ENCODE measurements at places on chromosomes 4 and X.

DNA sequence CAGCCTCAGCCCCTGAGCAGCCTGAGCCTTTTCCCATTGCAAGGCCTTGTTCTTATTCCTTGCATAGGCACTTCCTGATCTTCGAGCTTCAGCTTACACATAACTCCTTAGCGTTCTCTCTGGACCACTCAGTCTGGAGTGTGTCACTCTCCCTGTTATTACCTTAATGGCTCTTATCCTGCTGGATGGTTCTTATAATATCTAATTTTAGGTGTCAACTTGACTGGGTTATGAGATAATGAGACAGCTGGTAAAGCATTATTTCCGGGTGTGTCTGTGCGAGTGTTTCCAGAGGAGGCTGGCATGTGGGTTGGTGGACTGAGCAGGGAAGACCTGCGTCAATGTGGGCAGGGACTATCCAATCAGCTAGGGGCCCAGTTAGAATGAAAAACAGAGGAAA is 75.7 kb downstream of the HAUS3 start:
- DNase-seq = no peak

- no peak for DNase-seq
These were observed 16.6 kb upstream of the H2AZ1 start for GRCh38 chr4:99966692-99967091.

DNA sequence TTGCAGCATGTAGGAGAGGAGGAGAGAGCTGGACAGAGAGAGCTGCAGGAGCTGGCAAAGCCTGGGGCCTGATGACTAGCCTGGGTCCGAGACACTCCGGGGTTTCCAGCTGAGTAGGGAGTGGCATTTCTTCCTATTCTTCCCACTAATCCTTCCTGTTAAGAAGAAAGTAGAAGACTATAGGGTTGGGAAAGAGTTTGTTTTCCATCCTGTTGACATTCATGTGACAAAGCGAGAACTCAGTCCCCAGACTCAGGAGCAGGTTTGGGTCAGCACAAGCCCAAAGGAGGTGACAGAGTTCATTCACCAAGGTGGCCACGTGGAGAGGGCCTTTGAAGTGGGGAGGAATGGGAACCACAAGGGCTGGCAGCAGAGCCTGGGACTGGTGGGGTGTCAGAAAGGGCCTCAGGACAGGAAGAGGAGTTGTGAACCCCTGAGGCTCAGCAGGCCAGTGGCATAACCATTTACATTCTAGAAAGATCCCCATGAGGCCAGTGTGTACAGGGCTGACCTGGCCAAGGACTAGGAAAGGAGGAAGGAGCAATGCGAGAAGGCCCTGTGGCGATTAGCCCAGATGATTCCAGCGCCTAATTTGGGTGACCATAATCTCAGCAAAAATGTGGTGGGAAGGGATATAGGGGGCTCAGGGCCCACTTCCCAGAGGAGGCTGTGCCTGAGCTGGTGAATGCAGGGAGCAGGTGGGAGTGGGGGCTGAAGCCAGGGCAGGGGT is 3.3 kb upstream of the HAUS3 start:
- no peak for DNase-seq

DNA sequence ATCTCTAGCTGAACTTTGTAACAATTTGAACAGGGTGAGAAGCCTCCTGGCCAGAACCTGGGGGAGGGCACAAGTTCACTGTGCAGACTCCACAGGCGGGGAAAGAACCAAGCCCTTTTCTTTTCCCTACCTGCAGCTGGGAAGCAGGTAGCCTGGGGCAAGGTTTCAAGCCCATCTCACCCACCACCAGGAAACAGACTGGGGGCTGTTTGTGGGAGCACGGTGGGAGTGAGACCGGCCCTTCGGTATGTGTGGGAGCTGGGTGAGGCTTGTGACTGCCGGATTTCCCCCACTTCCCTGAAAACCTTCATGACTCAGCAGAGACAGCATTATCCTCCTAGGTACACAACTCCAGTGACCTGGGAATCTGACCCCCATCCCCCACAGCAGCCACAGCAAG is 211.7 kb downstream of the ZNF674 start:
- no peak for DNase-seq

- DNase-seq = no peak
These were observed 24.8 kb downstream of the SLC2A9 start for GRCh38 chr4:9996319-9997110.

- DNase-seq = no peak
These were observed 61.5 kb upstream of the AMOT start for GRCh38 chrX:112901869-112902725.

DNA sequence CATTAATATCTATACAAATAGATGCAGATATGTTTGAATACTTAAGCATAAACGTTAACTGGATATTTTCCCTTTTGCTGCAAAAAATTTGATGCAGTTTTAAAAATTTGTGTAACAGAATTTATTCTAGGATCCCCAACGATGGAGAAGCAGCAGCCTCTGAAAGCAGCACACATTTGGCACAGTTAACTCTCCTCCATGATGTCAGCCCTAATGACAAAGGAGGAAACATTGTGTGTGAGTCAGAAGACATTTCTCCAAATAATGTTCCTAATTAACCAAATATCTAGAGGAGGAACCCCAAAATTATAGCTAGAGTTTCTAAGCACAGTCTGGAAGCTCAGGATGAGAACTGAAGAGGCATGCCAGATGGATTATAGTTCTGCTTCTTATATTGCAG is 281.9 kb upstream of the MAD2L1 start:
- no peak for DNase-seq

GRCh38 chr4:53113431-53114225 is 251.5 kb downstream of the RASL11B start:
- no peak for DNase-seq

DNA sequence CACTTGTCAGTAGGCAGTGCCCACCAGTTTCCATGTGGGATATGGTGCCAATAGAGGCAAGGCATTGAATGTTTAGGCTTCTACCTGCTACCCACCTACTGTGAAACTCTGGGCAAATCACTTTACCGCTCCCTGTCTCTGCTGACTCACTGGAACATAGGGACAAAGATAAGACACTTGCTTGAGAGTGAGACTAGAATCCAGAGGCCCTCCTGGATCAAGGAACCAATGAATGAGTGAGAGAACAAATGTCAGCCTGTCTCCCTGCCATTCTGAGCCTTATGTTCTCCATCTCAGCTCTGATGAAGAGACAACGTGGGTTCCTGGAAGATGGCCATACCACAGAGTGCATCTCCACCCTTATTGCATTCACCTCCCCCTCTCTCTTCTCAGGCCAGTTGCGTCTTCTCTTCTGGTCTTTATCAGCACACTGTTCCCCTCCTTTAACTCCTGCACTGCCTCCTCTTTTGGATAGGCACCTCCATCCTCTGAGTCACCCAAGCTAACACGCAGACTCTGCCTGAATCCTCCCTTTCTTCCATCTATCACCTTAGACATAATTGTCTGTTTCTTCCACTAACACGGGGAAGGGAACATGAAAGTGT is 15.4 kb upstream of the PRRG3 start:
- DNase-seq = no peak

DNA sequence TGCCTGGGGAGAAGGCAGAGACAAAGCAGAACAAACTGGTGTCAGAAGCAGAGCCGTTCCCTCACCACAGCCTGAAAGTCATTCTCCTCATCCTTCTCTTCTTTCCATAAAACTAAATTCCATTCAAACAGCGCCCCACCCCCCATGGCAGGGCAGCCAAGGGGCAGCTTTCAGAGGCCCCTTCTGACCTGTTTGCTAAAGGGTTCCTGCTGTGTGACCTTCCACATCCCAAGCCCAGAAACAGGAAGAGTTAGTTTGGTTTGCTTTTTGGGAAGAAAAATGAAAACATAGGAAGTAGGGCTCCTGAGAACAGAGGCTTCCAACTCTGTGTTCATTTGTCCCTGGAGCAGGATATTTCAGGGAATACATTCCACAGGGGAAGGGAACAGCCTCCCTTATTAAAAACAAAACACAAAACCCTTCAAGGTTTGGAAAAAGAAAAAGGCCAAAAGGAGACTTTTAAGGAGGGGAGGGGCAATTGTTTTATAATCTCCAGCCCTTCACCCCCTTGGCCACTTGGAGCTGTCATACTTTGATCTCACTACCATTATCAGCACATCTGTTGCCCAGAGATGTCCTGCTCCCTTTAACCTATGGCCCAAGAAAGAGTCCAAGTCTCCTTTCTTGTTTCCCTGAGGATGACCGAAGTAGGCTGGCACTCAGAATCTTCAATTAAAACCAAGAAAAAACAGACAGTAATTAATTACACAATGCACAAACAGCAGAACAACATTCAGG is 25.3 kb downstream of the STARD8 start:
- no peak for DNase-seq

GRCh38 chrX:53280331-53281320 is 758 bp downstream of the IQSEC2 start:
- no peak for DNase-seq

DNA sequence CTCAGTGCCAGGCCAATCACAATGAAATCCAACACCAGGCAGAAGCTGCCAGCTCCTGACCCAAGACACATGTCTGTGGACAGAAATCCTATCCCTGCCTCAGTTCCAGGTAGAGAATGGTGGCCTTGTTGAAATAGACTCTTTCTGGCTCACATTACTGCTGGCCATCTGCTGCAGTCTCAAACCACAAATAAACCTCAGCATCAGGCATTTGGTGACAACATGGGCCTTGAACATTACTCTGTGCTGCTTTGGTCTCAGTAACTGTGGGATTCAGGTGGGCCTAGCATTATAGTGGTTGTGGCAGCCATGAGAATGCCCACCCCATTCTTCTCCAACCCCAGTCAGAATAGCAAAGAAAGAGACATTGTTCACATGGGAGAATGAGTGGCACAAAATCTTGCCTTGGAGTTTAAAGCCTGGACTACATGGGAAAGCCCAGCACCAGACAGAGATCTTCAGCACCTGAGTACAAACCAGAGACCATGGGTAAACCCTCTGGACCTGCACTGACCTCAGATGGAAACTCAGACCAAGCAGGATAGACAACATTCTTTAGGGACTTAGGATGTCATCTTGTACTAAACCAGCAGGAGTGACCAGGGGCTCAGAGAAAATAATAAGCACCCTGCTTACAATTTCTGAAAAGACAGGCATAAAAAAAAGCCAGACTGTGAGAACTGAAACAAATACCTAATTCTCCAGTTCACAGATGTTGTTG is 50.4 kb upstream of the TRAM1L1 start:
- DNase-seq = no peak

DNA sequence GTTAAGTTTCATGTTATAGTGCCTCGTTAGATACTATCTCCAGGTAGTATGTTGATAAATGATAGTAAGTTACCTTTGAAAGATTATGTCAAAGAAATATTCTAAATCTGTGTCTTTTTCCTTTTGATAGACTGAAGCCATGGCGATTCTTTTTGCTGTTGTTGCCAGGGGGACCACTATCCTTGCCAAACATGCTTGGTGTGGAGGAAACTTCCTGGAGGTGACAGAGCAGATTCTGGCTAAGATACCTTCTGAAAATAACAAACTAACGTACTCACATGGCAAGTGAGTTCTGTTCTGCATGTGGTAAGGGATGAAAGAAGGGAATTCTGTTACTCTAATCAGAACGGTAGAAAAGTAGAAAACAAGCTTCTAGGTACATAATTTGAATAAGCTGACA is 8.2 kb downstream of the VAMP7 start:
- no peak for DNase-seq

DNA sequence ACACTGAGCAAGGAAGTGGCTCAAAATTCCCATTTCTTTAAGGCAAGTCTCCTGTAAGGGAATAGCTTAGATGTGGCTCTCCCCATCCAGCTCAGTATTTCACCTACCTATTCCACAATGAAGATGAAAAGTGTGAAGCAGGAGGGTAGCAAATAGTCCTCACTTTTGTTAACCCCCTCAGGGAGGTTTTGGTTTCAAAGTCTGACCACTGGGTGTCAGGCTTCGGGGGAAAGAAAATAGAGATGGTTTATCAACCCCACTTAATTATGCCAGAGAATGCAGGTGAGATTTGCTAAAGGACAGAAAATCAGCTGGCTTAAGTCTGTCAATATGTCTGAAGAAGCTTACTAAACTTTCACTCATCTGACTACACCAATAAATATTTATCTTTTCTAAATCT is 69.5 kb downstream of the DHX15 start:
- no peak for DNase-seq

- DNase-seq = no peak
These were observed 29.6 kb downstream of the RAB40AL start for GRCh38 chrX:102966701-102967100.

- no peak for DNase-seq
These were observed 117.4 kb upstream of the AFF2 start for GRCh38 chrX:148382983-148383382.

DNA sequence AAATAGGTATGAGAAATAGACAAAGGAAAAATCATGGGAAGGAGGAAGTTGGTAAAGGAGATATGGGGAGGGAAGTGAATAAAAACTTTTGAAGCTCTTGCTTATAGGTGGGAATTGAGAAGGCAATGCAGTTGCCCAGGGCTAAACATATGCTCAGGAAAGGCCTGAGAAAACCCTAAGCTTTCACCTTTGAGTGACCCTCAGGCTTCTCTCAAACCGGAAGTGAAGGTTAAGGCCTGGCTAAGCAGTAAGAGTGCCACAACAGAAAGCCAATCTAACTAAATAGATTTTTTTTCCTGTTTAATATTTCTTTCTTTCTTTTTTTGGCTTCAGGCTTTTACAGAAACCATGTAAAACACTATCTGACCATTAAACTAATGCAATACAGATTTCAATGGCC is 69.5 kb upstream of the GABRA3 start:
- no peak for DNase-seq

DNA sequence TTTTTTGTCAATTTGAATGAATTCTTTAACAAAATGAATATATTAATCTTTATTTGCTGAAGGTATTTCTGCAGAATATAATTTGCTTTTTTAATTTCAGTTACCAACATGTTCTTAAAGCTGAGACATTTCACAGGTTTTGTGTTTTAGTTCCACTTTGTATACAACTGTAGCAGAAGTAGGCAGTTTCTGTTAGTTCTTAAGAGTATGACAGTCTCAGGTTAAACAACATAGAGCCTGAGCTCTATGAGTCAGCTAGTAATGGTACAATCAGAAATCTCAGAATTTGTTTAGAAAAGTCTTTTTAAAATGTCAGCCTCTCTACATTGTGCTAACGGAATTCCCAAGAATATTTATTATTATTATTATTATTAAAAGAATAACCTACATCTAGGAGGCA is 50.4 kb downstream of the GSTCD start:
- no peak for DNase-seq

DNA sequence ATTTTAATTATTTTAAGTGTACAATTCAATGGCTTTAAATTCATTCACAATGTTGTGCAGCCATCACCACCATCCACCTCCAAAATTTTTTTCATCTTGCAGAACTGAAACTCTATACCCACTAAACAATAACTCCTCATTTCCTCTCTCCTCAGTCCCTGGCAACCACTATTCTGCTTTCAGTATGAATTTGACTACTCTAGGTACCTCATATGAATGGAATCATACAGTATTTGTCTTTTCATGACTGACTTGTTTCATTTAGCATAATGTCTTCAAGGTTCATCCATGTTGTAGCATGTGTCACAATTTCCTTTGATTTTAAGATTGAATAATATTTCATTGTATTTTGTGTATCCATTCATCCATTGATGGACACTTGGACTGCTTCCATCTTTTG is 46.9 kb downstream of the KIF4A start:
- no peak for DNase-seq
